T-helper 22 cell (primary cell): ENCODE measurements at places on chromosomes 2 and 18.

GRCh38 chr2:236088368-236089057, 79.7 kb downstream of the GBX2 start:
- no peak for DNase-seq

DNA sequence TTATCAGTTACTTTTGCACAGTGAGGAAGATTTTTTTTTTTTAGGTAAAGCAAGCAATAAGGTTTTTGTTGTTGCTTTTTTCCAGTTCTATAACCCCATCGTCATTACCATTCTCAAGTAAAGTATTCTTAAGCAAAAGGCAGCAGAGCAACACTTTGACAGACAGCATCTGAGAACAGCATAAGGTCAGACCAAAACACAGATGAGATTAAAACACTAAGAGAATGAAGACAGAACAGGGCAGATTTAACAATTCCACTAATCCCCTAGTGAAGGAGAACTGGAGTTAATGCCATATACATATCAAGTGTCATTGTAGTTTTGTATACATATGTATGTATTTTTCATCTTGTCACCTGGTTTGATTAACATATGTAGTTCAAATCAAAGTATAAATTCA, 290.2 kb downstream of the METTL4 start:
- DNase-seq: no peak

DNA sequence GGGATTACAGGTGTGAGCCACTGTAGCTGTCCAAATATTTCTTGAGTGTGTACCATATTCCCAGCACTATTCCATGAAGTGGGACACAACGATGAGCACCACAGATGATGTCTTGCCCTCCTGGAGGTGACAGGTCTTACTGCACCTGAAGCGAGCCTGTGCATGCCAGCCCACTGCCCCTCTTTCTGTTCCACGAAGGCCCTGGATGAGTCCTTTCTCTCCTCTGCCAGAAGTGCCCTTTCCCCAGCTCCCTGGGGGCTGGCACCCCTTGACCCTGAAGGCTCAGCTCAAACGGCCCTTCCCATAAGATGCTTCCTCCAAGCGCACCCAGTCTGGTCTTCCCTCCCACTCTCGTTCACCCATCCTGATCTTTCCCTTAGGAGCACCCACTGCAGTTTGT, 5.5 kb downstream of the ATP6V1B1 start:
- DNase-seq: no peak

DNA sequence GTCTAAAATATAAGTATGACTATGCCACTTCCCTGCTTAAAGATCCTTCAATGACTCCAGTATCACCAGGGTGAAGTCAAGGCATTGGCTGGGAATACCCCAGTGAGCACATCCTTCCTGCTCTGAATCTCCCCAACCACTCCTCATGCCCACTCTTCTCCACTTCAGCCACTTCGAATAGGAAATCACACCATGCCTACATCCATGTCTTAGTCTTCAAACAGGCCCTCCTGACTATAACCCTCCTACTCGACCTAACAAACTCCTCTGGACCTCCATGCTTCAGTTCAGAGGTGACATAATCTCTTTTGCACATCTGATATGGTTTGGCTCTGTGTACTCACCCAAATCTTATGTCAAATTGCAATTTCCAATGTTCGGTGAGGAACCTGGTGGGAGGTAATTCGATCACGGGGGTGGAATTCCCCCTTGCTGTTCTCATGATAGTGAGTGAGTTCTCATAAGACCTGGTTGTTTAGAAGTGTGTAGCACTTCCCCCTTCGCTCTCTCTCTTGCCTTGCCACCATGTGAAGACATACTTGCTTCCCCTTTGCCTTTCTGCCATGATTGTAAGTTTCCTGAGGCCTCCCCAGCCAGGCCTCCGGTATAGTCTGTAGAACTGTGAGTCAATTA, 87.8 kb upstream of the TFCP2L1 start:
- no peak for DNase-seq

DNA sequence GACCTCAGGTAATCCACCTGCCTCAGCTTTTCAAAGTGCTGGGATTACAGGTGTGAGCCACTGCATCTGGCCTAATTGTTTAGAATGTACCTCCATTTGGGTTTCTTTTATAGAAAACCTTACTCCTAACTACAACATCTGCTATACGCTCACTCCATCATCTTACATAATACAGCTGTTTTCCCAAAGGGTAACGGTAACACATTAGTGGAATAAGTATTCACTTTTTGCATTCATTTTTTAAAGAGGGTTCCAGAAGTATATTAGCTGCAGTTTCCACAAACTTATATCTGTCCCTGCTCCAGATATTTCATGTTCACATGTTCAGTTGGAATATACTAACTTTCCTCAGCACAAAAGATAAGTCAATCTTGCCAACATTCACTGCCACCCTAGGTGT, 640.1 kb upstream of the FSHR start:
- no peak for DNase-seq

GRCh38 chr2:163563336-163563735, 172.5 kb downstream of the FIGN start:
- no peak for DNase-seq

- DNase-seq: no peak
These were observed 255.3 kb downstream of the CYP26B1 start for GRCh38 chr2:71892423-71892730.

- DNase-seq: no peak
These were observed 47.2 kb downstream of the METTL8 start for GRCh38 chr2:171386627-171387026.

DNA sequence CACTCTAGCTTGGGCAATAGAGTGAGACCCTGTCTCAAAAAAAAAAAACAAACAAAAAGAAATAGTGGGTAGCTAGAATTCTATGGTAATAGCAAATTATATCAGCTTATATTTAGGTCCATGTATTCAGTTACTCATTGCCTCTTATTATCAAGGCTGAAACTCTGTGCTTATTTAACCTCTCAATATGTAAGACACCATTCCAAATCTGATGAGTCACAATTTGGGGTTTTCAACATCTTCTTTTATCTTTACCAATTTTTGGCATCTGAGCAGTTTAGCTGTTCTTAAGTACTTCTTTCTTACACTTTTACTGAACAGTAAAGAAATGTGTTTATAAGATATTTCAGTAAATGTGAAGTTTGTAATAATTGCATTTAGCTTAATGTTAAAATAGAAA, 69.3 kb downstream of the TTC27 start:
- no peak for DNase-seq

- no peak for DNase-seq
These were observed 71.7 kb upstream of the TAF1B start for GRCh38 chr2:9771481-9772017.

DNA sequence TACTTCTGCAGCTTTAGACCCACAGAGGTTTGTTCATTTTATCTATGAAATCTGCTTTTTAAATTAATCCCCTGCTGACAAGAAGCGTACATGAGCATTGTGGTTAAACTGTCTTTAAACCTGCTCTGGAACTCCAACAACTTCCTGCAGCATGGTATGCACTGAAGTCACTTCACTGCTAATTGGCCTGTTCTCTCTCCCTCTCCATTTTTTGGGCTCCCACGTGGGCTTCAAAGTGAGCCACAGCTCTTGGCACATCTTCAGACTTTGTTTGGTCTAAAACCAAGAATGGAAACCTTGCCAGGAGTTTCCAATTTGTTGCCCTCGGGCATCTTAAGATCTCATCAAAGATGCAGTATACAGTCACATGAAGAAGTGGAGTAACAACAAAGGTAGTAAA, 311.4 kb downstream of the LRRTM1 start:
- no peak for DNase-seq

GRCh38 chr18:28522236-28522635, 345.3 kb upstream of the CDH2 start:
- DNase-seq: no peak

GRCh38 chr2:206160807-206161179, 1.1 kb downstream of the EEF1B2 start:
- no peak for DNase-seq

- no peak for DNase-seq
These were observed 93.9 kb downstream of the EVA1A start for GRCh38 chr2:75466708-75467311.

GRCh38 chr2:62727259-62727867, 21.9 kb downstream of the EHBP1 start:
- DNase-seq: no peak

- DNase-seq: no peak
These were observed 1.2 kb downstream of the TNS1 start for GRCh38 chr2:218001629-218002028.

DNA sequence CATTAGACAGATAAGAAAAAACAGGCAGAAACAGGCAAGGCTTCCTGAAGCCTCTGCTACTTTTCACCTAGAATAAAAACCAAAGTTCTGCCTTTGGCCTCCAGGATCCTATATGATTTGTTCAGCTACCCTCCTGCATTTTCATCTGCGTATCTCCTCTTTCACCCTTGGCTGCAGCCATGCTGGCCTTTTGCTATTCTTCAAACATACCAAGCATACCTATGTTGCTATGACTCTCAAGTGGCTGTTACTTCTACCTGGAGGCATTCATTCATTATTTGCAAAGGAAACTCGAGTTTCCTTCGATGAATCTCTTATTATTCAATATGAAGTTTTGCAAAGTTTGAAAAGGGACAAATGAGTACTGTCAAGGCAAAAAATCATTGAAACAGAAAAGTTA, 106.4 kb upstream of the HNMT start:
- no peak for DNase-seq

DNA sequence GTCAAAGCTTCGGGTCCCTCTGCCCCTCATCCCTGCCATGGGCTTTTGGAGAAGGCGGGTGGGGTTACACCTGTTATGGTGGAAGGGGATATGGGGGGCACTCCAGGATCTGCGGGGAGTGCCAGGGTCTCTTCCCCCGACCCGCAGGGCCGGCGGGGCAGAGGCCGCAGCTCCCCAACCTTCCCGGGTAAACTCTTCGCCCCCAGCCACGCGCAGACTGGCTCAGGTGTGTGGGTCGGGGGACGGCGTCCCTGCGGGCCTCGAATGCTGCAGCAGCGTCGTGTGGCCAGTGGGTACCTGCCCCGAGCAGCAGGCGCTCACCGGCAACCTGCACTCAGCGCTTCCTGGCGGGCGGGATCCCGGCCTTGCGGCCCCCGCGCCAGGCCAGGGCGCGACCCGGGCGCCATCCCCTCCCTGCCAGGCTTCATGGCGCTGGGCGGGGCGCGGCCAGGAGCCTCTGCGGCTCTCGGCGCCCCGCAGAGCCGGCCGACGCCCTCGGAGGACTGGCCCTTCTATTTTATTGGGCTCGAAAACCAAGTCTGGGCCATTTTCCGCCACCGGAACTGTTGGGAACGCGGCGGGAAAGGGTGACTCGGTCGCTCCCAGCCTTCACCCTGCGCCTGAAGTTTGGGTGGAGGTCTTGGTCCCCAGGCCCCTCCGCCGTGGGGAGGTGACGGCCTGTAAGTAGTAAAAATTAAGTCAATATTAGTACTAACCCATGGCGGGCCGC, 4.5 kb downstream of the GBX2 start:
- no peak for DNase-seq

DNA sequence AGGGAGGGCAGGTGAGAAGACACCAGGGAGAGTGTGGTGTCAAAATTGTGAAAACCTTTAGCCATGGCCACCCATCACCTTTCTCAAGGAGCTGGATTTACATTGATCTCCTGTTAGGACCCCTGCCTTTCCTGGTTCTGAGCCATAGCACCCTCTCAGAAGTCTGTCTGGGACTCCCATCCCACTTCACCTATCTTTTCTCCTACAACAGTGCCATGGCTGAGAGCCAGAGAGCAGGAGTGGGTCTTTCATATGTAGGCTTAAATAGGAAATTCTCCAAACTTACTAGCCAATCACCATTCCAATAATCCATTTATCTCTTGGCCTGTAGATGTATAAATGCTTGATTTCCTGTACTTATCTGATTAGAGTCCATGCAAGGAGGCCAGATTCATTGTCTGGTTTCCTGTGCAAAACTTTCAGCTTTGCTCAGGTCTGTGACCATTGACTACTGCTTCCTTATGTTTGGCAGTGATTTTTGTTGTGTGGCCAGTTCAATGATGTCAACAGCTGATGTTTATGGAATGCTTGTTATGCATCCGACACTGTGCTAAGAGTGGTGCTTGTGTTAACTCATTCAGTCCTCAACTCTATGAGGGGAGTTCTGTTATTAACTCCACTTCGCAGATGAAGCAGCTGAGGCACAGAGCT, 57.6 kb upstream of the IGFBP5 start:
- no peak for DNase-seq

DNA sequence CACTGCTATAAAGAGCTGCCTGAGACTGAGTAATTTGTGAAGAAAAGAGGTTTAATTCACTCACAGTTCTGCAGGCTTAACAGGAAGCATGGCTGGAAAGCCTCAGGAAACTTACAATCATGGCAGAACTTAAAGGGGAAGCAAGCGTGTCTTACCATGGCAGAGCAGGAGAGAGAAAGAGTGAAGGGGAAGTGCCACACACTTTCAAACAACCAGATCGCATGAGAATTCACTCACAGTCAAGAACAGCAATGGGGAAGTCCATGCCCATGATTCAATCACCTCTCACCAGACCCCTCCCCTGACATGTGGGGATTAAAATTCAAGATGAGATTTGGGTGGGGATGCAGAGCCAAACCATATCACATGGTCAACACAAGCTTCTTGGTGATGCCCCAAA, 34.7 kb upstream of the CDK5R2 start:
- no peak for DNase-seq

GRCh38 chr2:130843321-130843985, 6.7 kb downstream of the ARHGEF4 start:
- DNase-seq: no peak

DNA sequence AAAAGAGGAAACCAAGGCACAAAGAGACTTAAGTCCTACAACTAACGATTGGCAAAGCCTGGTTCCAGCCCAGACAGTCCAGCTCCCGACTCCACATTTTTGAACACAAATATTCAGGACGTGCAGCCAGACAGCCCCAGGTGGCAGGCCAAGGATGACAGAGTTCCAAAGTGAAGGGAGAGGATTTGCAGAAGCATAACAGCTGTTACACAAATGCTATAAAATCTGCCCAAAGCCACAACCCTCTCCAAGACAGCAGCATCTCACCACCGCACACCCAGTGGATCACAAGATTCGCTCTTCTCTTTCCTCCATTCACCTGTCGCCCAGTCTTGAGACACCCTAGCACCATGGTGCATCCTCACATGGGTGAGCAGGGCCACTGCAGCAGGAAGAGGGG, 227.1 kb upstream of the ID2 start:
- DNase-seq: no peak

- DNase-seq: no peak
These were observed 164.9 kb upstream of the LRRTM1 start for GRCh38 chr2:80469428-80469827.

GRCh38 chr2:128380061-128380889, 61.6 kb upstream of the HS6ST1 start:
- no peak for DNase-seq

DNA sequence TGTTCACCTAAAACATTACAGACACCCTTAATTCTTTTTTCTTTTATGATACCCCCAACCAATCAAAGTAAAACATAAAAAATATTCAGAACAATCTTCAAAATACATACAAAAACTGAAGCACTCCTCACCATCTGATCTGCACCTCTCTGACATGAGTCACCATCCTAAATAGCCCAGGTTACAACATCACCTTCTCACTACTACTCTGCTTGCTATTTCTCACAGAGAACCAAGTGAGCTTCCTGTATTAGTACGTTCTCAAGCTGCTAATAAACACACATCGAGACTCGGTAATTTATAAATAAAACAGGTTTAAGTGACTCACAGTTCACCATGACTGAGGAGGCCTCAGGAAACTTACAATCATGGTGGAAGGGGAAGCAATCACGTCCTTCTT, 183.5 kb downstream of the CBLN2 start:
- DNase-seq: no peak
